ENCODE measurements at places on chromosomes 6 and 20.

DNA sequence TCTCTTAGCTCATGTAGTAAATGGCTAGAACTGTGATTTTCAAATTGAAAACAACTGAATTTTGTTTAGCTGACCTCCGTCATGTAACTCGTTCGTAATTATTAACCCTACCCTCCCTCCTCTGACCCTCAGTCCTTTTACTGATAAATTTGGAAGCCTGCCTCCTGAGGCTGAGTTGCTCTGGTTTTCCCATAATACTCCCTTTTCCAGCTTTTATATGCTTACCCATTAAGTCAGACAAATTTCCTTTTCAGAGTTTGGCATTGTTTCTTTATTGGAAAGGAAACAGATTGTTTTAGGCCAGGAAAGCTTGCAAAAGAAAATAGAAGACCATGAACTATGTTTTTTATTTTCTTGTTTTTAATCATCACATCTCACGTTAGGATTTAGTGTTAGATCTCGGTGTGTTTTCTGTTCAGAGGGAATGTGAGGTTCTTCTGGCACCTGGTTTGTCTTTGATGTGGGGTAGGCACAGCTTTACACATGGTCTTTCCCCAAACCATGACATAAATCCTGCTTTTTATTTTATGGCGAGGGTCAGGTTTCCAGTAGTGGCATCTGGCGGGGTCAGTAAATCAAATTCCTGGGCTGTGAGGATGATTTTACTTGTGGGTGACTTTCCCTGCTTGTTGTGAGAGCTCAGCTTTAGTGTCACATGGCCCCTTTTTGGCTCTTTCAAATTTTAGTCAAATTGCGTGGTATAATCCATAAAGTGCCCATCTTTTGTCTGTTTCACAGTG is 24.5 kb downstream of the PLCB4 start:
- DNase-seq, result no peak

GRCh38 chr20:49272654-49273053 is 5.2 kb downstream of the ZNFX1 start:
- DNase-seq, result no peak

DNA sequence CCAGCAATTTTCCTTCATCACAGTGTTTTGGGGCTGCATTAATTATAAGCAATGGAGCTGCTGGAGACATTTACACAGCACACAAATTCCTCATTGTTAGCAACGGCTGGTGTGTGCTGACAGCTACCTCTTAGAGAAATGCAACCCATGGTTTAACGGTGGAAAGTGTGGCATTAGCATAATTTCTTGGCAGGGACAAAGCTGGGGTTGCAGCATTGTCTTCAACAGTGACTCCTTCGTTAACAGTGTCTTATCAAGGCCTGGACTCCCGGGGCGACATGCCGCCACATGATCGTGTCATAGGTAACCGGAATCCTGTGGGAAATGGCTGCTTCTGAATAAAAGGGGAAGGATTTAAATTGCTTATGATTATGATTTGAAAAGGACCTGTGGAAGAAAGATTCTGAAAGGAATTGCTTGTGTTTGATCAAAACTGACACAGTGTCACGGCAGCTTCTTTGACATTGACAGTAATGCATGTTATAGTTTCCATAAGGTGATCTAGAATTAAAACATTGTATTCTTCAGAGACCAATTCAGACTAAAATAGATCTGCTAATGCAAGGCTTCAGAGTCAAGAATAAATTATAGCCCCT is 128.0 kb downstream of the UST start:
- no peak for DNase-seq

GRCh38 chr6:63803371-63803770 is 167.8 kb downstream of the PHF3 start:
- no peak for DNase-seq
